Coronary artery (tissue), 2 donors: ENCODE measurements at places on chromosomes 7 and 10.

GRCh38 chr10:96130326-96130995 lies 364 bp downstream of the ZNF518A start:
- DNase-seq, result peak; percentile 84

- DNase-seq, result no peak
Measured at GRCh38 chr10:7075110-7075509, 335.7 kb downstream of the SFMBT2 start.

DNA sequence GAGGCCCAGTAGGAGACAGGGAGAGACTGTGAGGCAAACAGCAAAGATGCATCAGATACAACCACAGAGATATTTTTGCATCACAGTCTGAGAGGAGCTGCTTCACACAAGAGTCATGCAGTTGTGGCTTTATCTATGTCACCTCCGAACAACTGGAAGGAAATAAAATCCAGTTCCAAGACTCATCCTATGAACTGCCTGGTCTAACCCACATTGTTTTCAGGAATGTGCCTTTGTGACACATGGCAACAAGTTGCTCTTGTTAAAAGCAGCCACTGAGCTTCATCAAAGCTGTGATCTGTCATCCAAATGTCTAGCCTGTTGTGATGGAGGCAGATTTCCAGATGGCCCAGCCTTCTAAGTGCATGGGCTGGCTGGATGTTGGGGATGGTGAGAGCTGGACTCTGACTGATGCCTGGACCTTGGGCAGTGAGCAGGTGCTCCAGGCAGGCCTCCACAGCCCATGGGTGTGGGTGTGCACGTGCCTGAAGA lies 255.0 kb downstream of the BMPER start:
- no peak for DNase-seq

GRCh38 chr10:111360260-111360925 lies 283.6 kb downstream of the ADRA2A start:
- DNase-seq, result no peak

DNA sequence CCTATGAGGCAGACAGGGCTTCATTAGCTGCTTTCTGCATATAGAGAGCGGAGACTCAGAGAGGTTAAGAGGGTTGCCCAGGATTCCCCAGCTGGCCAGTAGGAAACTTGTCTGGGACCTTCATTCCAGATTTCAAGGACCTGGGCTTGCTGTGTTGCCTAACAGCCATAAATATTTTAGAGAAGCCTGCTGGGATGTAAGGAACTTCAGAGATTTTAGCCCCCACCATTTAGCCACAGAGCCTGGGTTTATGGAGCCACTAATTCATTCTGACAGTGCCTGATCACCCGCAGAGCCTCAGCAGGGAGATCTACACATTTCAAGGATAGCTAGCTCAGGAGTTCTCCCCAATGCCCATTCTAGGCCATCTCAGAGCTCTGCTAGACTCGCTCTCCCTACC lies 56.6 kb upstream of the TRUB1 start:
- DNase-seq, result no peak

GRCh38 chr7:37070031-37070430 lies 345.7 kb upstream of the AOAH start:
- no peak for DNase-seq

DNA sequence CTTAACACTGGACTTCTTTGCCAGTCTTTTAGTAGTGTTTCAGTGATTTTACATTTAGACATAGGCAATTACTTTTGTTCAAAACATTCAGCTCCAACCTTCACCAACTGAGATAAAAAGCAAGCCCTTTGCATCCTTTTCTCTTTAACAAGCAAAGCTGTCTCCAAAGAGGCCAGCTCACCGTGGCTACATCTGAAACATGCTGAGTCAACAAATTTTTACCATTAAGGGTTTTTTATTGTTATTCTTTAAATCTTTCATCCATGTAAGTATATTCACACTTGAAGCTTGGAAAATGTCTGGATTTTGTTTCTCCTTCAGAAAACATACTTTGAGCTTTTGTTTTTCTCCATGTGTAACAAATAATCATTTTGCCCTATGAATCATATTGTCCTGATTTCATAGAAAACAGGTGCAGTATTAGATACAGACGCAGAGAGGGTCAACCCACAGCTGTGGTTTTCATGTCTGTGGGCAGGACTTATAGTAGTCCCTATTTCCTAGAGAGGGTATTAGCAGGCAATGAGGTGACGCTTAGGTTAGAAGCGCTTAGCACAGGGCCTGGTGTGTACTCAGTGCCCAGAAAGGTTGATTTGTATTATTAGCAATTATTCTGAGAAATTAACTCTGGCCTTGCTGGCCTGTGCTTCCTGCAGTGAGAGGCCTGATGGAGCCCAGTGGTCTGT lies 99.5 kb downstream of the MKI67 start:
- DNase-seq, result no peak

DNA sequence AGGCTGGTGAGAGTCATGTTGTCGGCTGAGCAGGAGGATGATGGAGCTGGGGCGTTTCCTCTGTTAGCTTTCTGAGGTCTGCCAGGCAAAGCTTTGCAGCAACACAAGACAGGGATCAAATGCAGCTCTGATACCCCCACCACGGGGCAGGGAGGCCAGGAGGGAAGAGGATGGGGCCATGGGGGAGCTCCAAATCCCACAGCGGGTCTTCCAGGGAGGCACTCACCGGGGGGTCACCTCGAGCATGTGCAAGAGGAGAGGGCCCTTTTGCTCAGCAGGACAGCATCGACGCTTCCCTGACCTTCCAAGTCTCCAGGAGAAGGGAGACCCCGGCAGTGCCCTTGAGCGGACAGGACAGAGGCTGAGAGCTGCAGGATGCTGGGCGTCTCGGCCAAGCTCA lies 127.5 kb downstream of the WDR37 start:
- no peak for DNase-seq

- no peak for DNase-seq
Measured at GRCh38 chr7:129095258-129095657, 40.3 kb upstream of the TNPO3 start.

DNA sequence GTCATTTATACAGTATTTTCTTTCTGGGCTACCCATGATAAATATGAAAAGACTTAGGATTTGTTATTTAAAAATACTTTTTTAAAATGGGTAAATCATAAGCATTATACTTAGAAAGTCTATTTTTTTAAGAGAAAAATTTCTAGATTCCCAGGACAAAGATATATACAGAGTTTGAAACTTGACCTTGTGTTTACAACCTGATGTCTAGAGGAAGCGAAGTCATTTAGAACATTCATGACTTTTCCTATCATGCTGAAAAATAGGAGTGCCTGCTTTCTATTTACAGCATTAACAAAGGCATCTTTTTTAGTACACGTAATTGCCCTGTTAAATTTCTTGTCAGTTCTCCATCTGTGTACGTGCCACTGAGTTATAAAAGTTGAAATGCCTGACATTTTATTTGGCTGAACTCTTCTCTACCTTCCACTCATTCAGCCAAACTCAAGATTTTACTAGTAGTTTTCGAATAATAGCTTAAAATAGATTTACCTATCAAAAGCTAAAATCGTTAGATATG lies 23.0 kb downstream of the GNAT3 start:
- DNase-seq, result no peak

DNA sequence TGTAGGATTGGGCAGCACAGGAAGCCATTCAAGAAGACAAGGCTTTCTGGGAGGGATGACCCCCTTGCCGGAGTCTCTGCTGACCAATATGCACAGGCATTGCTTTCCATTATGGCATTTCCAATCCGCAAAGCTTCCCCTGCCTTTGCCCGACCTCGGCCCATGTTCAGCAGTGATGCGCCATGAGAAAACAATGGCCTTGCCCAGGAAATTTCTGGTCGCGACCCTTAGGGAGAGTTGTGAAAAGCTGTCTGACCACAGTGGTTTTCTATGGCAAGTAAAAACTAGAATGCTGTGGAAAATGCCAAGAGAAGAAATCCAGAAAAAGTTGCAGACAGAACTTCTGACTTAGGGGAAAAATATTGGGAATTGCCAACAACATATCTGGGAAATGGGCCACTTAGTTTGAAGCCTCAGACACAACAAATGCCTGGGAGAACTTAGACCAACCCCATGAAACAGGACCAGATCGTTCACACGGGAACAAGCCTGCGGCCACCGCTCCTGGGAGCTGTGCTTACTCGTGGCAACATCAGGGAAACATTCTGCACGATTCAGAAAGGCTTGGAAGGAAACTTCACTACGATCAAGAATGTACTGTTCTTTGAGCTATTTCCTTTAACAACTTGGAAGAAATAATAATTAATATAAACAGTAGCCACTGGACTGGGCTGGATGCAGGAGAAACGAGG lies 512.4 kb downstream of the TNS3 start:
- DNase-seq, result no peak

DNA sequence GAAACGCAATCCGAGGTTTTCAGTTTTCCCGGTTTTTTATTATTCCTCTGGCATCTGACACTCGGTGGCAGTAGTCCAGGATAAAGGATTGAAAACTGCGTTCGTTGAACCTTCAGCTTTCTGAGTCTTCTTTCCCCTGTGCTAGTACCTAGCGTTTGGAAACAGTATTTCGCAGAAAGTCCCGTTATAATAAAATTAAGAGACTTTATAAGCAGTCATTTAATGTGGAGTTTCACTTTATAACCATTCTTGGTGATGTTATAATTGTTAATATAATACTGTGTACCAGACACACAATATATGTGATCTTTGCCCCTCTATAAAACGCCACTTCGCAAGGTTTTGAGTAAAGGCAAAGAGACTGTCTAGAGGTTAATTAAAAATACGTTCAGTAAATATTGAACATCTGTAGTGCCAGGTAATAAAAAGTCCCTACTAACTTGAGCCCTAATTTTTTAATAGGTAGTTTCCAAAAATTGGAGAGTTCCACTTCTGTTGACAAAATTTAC lies 874 bp downstream of the CISD1 start:
- DNase-seq, result no peak
